Effector CD8-positive, alpha-beta T cell (primary cell): ENCODE measurements at places on chromosomes 4 and X.

DNA sequence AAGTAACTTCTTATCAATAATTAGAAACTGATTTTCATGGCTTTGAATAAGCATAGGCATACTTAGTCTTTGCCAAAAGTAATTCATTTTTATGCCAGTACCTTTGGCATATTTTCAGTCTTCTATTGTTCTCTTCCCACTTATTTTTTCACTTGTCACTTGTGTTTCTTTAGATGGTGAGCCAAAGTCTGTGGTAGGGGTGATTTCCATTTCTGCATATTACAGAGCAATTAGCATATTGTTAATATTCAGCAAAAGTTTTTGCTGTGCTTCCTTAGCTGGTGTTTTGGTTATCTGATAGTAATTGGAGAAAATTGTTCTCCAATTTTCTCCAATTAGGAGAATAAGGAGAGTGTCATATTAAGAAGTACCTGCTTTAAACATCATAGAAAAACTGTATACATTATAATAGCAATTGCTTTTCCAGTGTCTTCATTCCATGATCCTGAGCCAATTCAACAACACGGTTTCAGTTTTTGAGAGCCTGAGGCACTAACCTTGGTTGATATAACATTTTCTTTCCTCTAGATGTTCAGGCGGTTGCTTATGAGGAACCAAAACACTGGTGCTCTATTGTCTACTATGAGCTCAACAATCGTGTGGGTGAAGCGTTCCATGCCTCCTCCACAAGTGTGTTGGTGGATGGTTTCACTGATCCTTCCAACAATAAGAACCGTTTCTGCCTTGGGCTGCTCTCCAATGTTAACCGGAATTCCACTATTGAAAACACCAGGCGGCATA lies 64.7 kb downstream of the SMAD1 start:
- no peak for DNase-seq

DNA sequence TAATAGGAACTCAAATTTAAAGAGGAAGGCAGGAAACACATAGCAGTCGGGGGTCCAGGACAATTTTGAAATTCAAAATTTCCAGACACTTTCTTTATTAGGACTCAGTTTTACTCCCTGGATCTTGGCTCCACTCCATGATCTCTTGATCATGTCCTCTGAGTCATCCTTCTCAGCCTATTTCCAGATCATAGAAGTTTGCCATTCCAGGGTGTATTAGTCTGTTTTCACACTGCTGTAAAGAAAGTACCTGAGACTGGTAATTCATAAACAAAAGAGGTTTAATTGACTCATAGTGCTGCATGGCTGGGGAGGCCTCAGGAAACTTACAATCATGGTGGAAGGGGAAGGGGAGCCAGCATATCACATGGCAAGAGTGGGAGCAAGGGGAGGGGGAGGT lies 564.7 kb upstream of the ACTRT1 start:
- DNase-seq, result no peak

- DNase-seq, result no peak
Measured at GRCh38 chr4:142092941-142093340, 456.6 kb downstream of the IL15 start.

DNA sequence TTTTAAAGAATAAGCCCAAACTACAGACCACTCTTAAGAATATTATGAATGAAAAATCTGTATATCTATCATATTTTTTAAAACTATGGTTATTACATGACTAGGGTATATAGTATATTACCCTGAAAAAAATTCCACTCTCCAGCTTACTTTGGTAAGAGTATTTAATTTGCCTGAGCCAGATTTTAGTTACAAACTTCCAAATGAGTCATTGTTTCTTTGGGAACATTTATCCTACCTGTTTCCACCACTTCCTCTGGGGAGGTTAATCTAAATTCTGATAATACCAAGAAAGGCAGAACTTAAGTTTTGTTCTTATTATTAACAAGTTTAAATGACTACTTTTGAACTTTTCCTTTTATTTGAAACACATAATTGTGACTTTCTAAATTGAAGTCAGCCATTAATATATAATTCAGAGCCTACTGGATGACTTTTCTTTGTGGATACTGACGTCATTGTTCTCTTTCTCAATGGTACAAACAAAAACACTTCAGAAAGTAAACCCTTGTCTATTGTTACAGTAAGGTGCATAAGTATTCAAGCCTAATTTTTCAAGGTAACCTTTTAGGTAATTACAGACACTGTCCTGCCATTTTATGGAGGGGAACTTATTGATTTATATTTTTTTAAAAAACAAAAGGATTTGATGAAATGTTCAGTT lies 135.6 kb upstream of the TLL1 start:
- no peak for DNase-seq

DNA sequence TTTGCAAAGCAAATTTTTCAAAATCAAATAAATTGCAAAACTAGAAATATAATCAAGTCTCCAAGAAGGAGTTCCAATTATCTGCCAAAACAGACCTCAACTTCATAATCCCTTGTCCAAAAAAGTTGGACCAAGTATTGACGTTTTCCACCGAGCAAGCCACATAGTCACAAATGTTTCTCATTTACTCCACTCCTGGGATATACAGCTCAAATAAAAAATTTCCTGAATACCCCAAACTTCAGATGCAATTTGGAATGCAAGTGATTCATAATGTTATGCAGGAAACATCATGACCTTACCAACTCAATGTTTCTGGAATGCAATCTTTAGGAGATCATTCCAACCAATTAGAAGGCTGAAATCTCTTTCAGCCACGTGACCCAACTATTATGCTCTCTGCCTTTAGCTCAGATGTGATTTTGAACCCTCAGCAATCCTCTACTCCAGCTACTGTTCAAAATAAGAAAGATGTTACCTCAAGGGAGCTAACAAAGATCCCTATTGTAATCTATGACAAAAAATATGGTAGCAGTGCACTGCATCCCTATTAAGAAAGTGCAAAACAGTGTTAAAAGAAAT lies 72.4 kb downstream of the PRDM5 start:
- no peak for DNase-seq

- no peak for DNase-seq
Measured at GRCh38 chrX:78979789-78980464, 34.7 kb downstream of the P2RY10 start.

DNA sequence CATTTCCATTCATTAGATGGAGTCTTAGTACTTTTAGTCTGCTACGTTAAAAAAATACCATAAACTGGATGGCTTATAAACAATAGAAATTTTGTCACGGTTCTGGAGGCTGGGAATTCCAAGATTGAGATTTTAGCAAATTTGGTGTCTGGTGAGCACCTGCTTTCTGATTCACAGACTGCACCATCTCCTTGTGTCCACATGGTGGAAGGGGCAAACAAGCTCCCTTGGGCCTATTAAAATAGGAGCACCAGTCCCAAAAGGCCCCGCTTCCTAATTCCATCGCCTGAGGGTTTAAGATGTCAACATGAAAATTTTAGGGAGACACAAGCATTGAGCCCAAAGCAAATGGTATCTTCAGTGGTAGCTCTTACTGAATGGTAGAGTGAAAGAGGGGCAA lies 120.5 kb upstream of the MAP9 start:
- DNase-seq, result no peak

DNA sequence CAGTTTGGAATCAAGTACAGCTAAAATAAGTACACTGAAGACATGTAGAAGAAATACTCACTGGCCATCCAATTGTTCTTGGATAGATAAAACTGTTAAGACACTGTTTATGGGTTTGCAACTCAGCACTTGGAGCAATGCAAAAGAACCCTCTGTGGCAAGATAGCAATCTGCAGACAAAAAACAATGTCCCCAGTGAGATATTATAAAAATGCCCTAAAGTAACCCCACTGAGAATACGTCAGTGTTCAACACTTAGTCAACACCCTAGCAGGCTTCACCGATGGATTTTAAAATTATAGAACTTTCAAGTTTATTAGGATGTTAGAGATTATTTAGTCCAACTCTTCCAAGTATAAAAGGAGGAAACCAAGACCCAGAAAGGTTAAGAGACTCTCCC lies 47.5 kb upstream of the NDP start:
- DNase-seq, result no peak
